ENCODE measurements at places on chromosomes 3 and 15.

GRCh38 chr3:36989568-36989967 lies 3.4 kb downstream of the EPM2AIP1 start:
- DNase-seq: no peak

- no peak for DNase-seq
These were observed 6.0 kb upstream of the CCR8 start for GRCh38 chr3:39323494-39323893.

GRCh38 chr3:3714572-3714971 lies 84.7 kb upstream of the LRRN1 start:
- no peak for DNase-seq

GRCh38 chr3:23811185-23811527 lies 5.4 kb downstream of the UBE2E1 start:
- no peak for DNase-seq

DNA sequence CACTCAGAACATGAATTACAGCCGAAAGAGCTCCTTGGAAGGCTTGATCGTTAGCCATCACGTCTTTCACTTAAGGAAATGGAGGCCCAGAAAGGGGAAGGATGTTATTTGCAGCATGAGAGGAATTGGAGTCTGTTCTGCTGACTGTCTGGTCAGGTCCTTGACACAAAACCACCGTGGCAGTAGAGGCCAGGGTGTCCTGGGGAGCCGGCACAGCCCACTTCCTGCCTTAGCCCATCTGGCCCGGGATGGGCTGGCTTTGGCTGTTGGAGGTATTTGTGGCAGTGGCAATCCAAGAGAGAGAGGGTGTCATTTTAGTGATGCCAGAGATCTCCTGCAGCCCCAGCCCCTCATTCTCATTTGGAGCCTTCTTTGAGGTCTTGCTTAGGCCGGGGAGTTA lies 37.4 kb downstream of the ST6GAL1 start:
- DNase-seq: no peak

- no peak for DNase-seq
These were observed 38.6 kb upstream of the APH1B start for GRCh38 chr15:63238796-63239195.

- no peak for DNase-seq
These were observed 21.4 kb upstream of the PIAS1 start for GRCh38 chr15:68032672-68033071.

GRCh38 chr15:46389739-46390138 lies 754.9 kb downstream of the SQOR start:
- DNase-seq: no peak

DNA sequence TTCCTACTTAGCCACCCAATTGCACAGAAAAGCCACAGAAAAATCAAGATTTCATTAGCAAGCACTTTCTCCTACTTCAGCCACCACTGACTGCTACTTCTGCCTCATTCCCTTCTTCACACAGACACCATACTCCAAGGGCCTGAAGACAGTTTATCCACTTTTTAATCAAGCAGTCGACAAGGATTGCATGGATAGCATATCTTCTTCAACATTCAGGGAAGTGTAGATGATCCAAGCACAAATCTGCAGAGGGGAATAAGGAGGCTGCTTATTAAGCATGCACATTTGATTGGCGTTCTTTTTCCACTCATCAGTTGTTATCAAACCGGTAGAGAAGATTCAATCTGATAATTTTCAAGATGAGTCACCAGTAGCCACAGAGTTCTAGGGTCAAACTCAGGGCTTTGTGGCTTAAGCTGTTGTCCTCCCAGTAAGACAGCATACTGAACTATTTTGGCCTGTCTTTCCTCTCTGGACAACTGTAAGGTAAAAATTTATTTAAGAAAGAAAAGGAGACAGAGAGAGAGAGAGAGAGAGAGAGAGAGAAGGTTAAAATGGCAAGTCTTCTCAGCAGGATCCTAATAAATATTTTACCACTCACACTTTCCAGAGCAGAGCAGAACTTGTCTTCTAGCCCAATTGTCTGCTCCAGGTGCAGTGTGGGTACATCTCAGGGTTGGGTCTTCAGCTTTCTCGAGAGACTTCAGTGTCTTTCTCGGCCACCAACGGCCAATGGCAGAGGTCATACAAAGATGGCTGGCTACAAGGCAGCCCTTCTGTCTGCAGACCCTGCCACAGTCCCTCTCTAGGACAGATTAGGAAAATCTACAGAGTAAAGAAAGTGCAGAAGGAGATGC lies 80.6 kb upstream of the BHLHE40 start:
- no peak for DNase-seq

DNA sequence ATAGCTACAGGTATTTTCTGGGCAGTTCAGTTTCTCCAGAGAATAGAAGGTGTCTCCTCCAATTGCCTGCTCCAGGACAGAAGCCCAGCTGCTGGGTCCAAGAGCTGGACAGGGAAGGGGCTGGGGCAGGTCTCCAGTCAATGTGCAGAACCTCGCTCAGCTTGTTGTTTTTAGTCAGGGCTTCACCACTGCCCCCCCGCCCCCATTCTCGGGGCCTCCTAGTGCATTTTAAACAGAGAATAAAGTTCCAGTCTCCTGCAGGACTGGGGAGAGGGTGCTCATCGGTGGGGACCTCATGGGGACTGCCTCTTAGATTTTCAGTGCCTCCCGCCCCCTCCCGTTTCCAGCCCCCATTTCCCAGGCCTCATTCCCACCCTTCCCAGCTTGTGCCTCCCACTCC lies 216.6 kb downstream of the XXYLT1 start:
- no peak for DNase-seq

DNA sequence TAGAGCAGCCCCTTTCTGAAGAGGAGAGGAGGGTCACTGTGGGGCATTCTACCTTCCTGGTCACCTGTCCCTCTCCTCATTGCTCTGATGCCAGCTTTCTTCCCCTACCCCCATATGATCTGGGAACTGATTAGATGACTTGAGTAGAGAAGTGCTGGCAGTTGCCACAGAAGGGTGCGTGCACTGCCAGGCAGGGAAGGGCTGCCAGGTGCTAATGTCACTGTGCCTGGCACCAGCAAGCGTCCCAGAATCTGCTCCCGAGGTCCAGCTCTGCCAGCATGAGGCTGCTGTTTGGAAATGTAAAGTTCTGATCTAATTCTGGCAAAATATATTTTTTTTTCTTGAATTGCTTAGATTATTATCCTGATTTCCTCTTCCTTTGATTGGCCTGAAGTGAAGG lies 52.8 kb downstream of the PPM1L start:
- DNase-seq: no peak

- no peak for DNase-seq
These were observed 25.8 kb downstream of the TMEM43 start for GRCh38 chr3:14150491-14151230.

DNA sequence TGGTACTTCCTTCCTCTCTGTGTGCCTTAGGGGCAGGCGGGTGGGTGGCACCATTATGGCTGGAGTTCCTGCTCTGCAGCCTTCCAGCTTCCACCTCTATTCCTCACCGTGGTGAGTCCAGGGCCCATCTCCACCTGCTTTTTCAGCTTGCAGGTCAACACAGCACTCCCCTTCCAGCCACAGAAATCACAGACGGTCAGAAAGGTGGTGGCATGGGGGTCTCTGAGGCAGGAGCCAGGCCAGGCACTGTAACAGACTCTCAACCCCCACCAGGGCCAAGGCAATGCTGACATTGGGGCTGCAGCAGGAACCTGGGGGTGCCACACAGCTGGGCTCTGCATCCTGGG lies 16.6 kb downstream of the KLF15 start:
- no peak for DNase-seq
